ENCODE measurements at places on chromosomes 3 and 15. TPM values are rescaled to one million over a fixed set of nuclear protein-coding genes. Genes with fewer than 3 reads are reported as not detected.

GRCh38 chr3:122947196-122947595 lies 80.4 kb downstream of the SEMA5B start:
- no peak for DNase-seq

DNA sequence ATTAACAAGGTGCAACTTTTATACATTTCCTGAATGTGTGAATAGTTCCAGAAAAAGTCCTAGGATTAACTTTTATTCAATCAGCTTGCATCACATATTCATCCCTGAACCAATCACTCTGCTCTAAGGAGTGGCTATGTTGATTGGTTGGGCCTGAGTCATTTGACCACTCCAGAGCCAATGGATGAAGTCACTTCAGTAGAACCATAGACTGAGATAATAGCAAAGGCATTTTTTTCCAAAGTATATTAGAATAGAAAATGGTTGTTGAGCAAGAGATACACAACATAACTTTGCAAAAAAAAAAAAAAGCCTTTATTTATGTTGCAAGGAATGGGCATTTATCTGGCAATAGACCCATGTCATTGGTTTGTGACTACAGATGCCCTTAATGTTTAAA lies 55.5 kb upstream of the AGTR1 start:
- DNase-seq = no peak

- DNase-seq = no peak
Measured at GRCh38 chr3:196440696-196441095, 8.5 kb upstream of the UBXN7 start.

DNA sequence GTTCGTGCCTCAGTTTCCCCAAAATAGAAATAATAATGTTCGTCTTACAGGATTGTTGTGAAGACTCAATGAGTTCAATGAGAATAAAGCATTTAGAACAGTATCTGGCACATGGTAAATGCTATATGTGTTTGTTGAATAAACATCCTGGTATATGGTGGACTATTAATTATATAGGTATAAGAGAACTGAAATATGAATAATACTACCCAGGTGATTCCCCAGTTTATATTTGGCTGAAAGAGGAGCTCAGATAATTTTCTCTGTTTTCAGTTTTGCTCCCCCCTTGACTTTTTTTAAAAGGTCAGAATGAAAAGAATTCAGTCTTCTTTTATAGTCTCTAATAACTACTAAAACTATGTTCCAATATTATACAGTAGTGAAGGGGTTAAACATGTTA lies 46.9 kb downstream of the USP8 start:
- no peak for DNase-seq

DNA sequence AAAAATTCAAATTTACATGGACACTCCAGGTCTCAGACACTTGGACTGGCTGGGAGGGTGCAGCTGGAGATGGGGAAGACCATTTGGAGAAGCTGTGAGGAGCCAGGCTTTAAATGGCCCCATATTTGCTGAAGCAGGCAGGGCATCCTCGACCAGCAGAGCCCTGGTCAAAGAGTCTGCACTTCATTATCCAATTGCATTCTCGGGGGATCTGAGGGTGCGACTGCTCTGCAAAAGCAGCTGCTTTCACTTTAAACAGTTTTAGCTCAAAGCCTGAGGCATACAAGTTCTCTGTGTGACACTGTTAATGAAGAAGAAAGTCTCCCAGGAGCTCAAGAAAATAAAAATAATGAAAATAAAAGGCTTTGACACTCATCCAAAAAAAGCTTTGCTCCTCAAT lies 98.0 kb upstream of the SLC25A36 start:
- DNase-seq = no peak

- no peak for DNase-seq
Measured at GRCh38 chr15:90711842-90712241, 5.3 kb upstream of the BLM start.

GRCh38 chr15:85488997-85489396 lies 108.6 kb downstream of the AKAP13 start:
- no peak for DNase-seq

DNA sequence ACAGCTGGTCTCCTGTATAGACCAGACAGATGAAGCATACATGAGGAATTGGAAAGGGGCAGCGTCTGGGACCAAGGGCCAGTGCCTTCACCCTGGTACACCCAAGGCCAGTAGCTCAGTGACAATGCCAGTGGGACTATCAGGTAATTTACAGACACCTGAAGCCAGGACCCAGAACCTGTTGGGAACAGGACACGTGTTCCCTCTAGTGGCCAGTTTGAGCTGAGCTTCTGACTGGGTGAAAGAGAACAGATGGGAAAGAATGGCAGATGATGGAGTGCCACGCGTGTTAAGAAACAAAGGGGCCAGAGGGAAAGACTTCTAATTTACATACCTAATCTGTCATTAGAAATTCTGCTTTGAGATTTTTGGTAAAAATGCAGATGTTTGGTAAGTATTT lies 5.1 kb upstream of the SLC25A38 start:
- DNase-seq = no peak

DNA sequence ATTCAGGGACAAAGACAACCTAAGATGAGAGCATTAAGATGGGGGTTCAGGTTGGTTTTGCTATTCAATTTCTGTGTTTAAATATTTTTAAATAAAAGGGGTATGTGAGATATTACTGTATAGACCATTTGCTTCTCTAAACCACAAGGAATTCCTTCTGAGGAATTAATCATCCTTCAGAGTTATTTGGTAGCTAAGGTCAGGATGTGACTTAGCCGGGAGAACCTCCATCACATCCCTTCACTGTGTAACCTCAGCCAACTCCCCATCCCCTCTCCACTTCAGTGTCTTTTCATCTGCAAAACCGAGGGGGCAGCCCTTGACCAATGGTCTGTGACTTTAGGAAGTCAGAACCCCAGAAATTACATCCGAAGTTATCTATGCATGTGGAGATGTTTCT lies 48.7 kb upstream of the SKOR1 start:
- DNase-seq = no peak

- no peak for DNase-seq
Measured at GRCh38 chr15:51775967-51776816, 24.8 kb downstream of the TMOD2 start.

GRCh38 chr3:170563712-170564423 lies 22.0 kb downstream of the SLC7A14 start:
- DNase-seq = peak; percentile 51

DNA sequence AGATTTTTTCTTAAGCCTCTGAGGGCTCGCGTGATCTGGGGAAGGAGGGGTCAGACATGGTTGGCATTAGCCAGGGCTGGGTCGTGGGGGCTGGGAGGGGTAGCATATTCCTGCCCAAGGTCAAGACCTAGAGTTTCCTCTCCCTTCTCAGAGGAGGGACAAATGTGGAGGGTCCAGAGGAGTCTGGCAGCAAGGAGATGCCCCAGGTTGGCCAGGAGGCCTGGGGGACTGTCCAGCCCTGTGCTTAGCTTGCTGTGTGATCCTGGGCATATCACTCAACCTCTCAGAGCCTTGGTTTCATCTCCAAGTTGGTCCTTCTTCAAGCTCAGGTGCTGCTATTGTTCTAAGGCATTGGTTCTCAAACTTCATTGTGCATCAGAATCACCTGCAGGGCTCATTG lies 9.1 kb upstream of the CAMP start:
- DNase-seq = no peak

DNA sequence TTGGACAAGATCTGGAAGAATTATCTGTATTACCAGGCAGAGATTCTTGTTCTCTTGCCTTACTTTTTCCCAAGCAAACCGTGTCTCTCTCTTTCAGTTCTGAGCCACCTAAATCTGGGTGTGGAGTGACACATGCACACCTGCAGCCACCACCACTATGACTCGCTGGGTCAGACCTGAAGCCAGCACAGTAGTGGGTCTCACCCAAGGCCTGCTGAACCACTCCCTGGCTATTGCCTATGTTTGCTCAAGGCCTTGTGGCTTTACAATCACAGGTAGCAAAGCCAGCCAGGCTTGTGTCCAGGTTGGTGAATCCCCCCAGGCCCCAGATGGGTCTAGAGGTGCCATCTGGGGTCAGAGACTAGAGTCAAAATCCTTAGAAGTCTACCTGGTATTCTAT lies 28.7 kb upstream of the COPB2 start:
- no peak for DNase-seq

GRCh38 chr3:177904621-177905020 lies 631.6 kb upstream of the KCNMB2 start:
- DNase-seq = no peak

Gene MOBP
- 0.95 TPM for total RNA-seq

Gene ENTPD3
- total RNA-seq = 0.07 TPM

Gene ACP3
- not detected for total RNA-seq

Gene C3orf22
- not detected for total RNA-seq

Gene ATP13A5
- total RNA-seq = not detected

Gene TMC3
- not detected for total RNA-seq
